ENCODE measurements at places on chromosomes 7 and 10.
A peak's percentile ranks its signal among the peaks of the same experiment; 100 is the strongest.

- DNase-seq = no peak
- no peaks in the 10 kb centered on the region for H3K36me3 ChIP-seq
- H3K4me3 ChIP-seq = no peak overlapping the region
- H3K27ac ChIP-seq = no peak overlapping the region
- no peaks in the 10 kb centered on the region for H3K4me1 ChIP-seq
- H3K27me3 ChIP-seq = no peaks in the 10 kb centered on the region
Measured at GRCh38 chr7:157846271-157846670, 509.5 kb downstream of the DNAJB6 start.

DNA sequence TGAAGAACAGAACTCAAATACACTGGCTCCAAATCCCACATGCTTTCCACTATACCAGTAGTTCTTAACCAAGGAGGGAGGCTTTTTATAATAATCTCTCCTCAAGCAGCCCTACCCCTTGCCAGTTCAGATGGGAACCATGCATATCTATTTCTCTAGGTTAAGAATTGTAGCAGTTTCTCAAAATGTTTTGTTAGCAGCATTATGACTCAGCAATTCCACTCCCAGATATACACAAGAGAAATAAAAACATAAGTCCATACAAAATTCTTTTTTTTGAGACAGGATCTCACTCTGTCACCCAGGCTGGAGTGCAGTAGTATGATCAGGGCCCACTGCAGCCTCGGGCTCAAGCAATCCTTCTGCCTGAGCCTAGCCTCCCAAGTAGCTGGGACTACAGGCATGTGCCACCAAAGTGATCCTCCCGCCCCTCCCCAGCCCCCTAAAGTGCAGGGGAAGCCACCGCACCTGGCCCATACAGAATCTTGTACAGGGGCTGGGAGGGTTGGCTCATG, 18.1 kb downstream of the YWHAG start:
- H3K4me3 ChIP-seq = no peak overlapping the region
- H3K36me3 ChIP-seq = peaks cover 53% of the 10 kb centered on the region
- H3K27me3 ChIP-seq = no peaks in the 10 kb centered on the region
- no peak for DNase-seq
- H3K4me1 ChIP-seq = peaks cover 59% of the 10 kb centered on the region

GRCh38 chr10:49076741-49077521, 38.4 kb downstream of the VSTM4 start:
- no peaks in the 10 kb centered on the region for H3K36me3 ChIP-seq
- DNase-seq = peak; percentile 17
- peaks cover 14% of the 10 kb centered on the region for H3K27me3 ChIP-seq
- no peak overlapping the region for H3K27ac ChIP-seq
- H3K4me1 ChIP-seq = peaks cover 10% of the 10 kb centered on the region
- H3K4me3 ChIP-seq = peak overlapping the region; percentile 5

DNA sequence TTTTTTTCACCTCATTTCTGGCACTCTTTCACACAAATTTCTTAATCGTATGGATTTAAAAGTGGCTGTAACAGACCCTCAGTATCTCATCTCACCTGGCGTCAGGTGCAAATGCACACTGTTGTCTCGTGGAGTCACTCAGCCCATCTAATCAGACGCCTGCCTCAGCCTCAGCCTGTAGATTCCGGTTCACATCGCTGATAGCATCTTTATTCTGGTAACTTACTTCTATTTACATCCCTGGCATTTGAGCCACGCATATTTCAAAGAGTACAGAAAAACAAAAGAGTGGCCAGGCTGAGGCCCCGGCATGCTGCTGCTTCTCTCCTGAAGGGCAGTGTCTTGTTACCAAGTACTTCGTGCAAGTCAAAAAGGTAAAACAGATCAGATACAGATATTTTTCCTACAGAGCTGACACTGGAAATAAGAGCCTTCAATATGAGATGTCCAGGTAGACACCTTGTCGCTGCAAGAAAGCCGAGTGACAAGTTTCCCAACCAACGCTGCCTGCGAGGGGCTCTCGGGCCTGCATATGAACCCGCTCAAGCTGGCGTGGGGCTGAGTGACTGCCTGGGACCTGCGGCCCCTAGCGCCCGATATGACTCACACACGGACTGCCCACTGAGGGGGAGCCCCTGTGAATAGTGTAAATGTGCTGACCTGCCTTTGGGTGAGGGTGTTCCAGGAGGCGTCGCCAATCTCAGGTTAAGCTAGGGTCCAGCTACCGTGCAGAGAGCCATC, 4.3 kb downstream of the VIPR2 start:
- peaks cover 41% of the 10 kb centered on the region for H3K27me3 ChIP-seq
- H3K4me3 ChIP-seq = no peak overlapping the region
- no peaks in the 10 kb centered on the region for H3K36me3 ChIP-seq

GRCh38 chr7:74018246-74018895, 9.6 kb upstream of the ELN start:
- no peak for DNase-seq
- H3K36me3 ChIP-seq = no peaks in the 10 kb centered on the region
- H3K4me1 ChIP-seq = no peaks in the 10 kb centered on the region
- no peak overlapping the region for H3K27ac ChIP-seq
- no peak overlapping the region for H3K4me3 ChIP-seq

GRCh38 chr7:79282070-79282694, 171.3 kb downstream of the MAGI2 start:
- H3K27ac ChIP-seq = no peak overlapping the region
- H3K4me3 ChIP-seq = no peak overlapping the region
- no peaks in the 10 kb centered on the region for H3K36me3 ChIP-seq
- no peaks in the 10 kb centered on the region for H3K4me1 ChIP-seq
- H3K27me3 ChIP-seq = peaks cover 10% of the 10 kb centered on the region

GRCh38 chr7:106537119-106537518, 123.8 kb downstream of the CCDC71L start:
- H3K4me1 ChIP-seq = peaks cover 4% of the 10 kb centered on the region
- H3K4me3 ChIP-seq = no peak overlapping the region
- no peaks in the 10 kb centered on the region for H3K27me3 ChIP-seq
- DNase-seq = no peak
- H3K36me3 ChIP-seq = no peaks in the 10 kb centered on the region

DNA sequence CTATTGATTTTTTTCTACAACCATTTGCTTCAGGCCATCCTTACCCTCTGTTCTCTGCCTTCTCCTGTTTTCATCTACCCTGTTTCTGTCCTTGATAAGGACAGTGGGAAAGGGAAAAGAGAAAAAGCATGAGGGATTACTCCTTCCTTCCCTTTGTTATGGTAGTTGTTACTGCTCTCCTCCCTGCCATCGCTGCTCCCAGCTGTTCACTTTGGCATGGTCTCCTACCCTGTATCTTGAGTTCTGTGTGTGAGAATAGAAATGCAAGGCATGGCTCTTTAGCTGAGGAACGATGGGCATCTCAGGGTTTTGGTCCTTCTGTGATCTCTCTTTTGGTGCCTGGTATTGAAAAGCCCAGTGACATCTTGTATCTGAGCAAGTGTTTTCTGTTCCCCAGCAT, 6.4 kb downstream of the CCSER2 start:
- no peaks in the 10 kb centered on the region for H3K27me3 ChIP-seq
- peak overlapping the region; percentile 12 for H3K4me3 ChIP-seq
- peaks cover 45% of the 10 kb centered on the region for H3K4me1 ChIP-seq
- DNase-seq = no peak

DNA sequence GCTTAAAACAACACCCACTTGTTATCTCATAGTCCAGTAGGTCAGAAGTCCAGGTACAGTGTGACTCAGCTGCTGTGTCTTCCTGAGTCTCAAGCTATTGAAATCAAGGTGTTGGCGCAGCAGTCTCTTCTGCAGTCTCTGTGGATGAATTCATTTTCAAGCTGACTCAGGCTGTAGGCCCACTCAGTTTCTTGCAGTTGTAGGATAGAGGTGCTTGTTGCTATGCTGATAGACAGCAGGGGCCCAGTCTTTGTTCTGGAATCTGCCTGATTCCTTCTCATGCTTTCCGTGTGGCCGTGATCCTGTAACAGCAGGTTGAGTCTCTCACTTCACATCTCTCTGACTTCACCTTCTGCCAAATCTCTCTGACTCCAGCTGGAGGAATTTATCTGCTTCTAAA, 400.4 kb upstream of the POM121L12 start:
- H3K27ac ChIP-seq = no peak overlapping the region
- DNase-seq = no peak
- H3K4me1 ChIP-seq = no peaks in the 10 kb centered on the region
- no peaks in the 10 kb centered on the region for H3K36me3 ChIP-seq
- H3K27me3 ChIP-seq = no peaks in the 10 kb centered on the region

- H3K4me3 ChIP-seq = no peak overlapping the region
- no peaks in the 10 kb centered on the region for H3K36me3 ChIP-seq
- H3K27ac ChIP-seq = no peak overlapping the region
- H3K27me3 ChIP-seq = peaks cover 25% of the 10 kb centered on the region
Measured at GRCh38 chr7:45155357-45155900, 2.2 kb upstream of the RAMP3 start.

- peaks cover 6% of the 10 kb centered on the region for H3K4me1 ChIP-seq
- H3K27me3 ChIP-seq = peaks cover 22% of the 10 kb centered on the region
- no peak overlapping the region for H3K27ac ChIP-seq
- H3K4me3 ChIP-seq = no peak overlapping the region
- DNase-seq = no peak
Measured at GRCh38 chr7:29113384-29114102, 32.8 kb downstream of the CPVL start.

DNA sequence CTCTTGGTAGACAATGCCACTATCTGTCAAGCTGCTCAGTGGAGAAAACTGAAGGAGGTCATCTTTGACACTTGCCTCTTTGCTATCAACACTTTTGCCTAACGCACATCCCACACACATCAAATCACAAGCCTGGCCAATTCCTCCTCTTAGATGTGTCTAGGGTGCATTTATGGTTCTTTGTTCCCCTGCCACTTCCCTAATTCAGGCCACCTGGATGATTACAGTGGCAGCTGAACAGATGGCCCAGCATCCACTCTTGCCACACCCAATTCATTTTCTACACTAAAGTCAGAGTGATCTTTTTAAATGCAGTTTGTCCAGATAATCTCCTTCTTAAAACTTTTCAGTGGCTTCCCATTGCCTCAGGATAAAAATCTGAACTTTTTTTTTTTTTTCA, 58.6 kb downstream of the LAMB4 start:
- H3K4me1 ChIP-seq = no peaks in the 10 kb centered on the region
- H3K4me3 ChIP-seq = no peak overlapping the region
- H3K27me3 ChIP-seq = no peaks in the 10 kb centered on the region
- H3K36me3 ChIP-seq = no peaks in the 10 kb centered on the region
- H3K27ac ChIP-seq = no peak overlapping the region

GRCh38 chr10:90866050-90866598, 5.7 kb upstream of the RPP30 start:
- H3K27ac ChIP-seq = no peak overlapping the region
- H3K27me3 ChIP-seq = peaks cover 69% of the 10 kb centered on the region
- no peak overlapping the region for H3K4me3 ChIP-seq

DNA sequence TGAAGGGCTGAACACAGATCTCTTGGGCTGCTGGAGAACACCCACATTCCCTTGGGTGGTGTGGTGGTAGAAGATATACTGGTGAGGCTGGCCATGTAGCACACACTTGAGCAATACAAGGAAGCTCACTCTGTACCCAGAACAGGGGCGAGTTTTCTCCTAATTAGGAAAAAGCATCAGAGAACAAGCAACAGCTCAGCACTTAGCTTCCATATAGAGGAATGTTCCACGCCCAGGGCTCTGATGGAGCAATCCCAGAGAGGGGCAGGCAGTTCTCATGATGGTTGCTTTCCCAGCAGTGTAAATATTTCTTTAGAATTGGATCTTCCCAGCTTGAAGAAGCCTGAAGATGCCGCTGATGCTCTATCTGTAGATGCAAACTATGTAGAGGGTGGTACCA, 21.0 kb upstream of the PNLIP start:
- no peaks in the 10 kb centered on the region for H3K36me3 ChIP-seq
- H3K4me3 ChIP-seq = no peak overlapping the region
- no peak overlapping the region for H3K27ac ChIP-seq
- H3K4me1 ChIP-seq = no peaks in the 10 kb centered on the region
- no peak for DNase-seq

- H3K27ac ChIP-seq = peak within 1 kb of the TSS; percentile 56
- no peak for DNase-seq
- H3K4me3 ChIP-seq = no peak within 1 kb of the TSS
- no peaks in the 10 kb centered on the region for H3K4me1 ChIP-seq
Measured at GRCh38 chr10:68109331-68109730, at the start of gene MYPN. Gene MYPN, plus strand, starts transcription at chr10:68109488. Its CDS starts 11,951 bp downstream, at chr10:68121439.

Measured in activated naive CD8-positive, alpha-beta T cell treated with anti-CD3 and anti-CD28 coated beads for 36 hours (primary cell).